Fibroblast of pulmonary artery (primary cell): ENCODE measurements at places on chromosomes 1 and 21.

DNA sequence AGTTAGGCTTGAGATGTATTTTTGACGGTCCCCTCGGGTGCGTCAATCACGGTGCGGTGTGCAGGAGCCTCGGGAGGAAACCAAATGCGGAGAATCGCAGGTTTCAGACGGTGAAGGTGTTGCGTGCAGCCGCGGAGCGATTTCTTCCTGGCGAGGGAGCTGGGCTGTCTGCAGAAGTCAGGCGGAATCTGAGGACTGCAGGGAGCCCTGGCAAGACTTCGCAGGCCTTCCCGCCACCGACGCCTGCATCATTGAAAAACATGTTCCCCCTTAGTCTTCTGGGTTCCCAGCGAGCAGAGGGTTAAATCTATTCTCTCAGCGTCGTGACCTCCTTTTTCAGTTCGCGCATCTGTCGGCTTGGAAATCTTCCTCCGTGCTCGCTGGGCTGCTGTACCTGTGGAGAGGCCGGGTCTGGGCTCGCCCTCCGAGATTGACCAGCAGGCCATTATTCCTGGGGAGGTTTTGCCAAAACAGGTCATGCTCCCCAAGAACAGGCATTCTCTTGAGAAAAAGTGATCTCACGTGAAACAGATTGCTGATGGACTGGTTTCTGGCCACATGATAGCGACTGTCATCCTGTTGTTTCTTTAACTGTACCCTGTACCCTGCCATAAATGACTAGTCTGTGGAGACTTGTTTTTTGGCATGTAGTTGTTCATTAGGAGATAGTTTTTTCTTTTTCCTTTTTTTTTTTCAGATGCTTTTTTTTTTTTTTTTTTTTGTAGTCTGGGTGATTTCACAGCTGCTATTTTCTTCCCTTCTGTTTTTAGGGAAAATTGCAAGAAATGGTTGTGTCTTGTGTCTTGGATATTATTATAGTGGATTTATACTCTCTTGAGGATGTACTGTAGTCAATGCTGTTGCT, 894 bp downstream of the EPB41 start:
- DNase-seq, result peak; percentile 43

DNA sequence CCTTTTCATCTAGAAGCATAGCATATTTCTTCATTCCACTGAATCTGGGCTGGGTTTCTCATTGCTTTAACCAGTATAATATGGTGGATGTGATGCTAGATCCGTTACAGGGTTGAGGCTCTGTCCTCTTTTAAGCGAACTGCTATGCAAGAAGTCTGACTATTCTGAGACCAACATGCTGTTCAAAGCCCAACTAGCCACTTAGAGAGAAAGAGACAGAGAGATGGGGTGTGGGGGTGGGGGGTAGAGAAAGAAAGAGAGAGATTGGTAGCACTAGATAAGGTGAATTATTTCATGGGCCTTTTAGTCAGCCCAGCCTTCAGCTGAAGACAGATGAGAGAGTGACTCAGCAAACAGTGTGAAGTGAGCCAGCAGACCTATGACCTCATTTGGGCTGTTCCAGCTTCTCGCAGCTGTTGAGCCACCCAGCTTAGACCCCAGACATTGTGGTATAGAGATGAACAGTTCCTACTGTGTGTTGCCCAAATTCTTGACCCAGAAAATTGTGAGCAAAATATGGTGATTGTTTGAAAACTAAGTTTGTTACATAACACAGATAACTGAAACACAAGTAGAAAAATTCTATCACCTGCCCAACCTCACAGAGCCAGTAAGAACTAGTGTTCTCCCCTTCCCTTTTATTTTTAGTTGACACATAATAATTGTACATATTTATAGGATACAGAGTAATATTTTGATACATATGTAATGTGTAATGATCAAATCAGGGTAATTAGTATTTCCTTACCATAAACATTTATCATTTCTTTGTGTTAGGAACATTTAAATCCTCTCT, 40.7 kb upstream of the PRKACB start:
- DNase-seq, result peak; percentile 86

DNA sequence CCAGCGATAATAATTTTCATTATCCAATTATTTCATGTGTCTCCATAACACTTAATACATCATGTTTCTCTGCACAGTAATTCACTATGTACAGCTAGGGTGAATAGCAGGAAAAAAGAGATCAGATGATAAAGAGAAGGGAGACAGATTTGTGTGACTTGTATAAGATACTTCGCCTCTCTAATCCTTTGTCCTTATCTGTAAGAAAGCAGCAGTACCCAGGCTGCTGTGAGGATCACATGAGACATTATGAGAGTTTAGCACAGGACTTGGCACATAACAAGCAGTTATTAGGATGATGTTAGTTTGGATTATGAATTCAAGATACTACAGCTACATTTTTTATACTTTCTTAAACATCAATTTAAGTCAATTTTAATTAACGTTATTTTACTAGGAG, 6.3 kb downstream of the ERG start:
- DNase-seq, result no peak

DNA sequence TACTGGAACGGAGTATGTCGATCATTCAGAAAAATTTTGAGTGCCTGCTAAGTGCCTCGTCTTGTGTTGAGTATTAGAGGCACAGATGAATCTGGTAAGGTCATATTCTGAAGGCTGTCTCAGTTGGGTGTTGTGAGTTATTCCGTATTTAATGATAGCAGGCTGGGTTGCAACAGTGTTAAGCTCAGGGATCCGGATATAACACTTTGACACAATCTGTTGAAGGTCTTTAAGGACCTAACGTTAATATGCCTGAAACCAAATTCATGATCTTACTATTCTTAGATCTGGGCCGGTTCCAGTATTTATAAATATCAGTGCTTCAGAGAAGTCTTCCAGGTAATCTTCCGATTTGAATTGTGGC, 555 bp downstream of the PRPF38A start:
- DNase-seq, result no peak

GRCh38 chr1:59298710-59299346, 1.9 kb downstream of the FGGY start:
- no peak for DNase-seq

GRCh38 chr1:91710261-91710660, 175.7 kb downstream of the TGFBR3 start:
- no peak for DNase-seq

- DNase-seq, result peak; percentile 46
These were observed at the start of gene KIF21B for GRCh38 chr1:201023517-201023902. Gene KIF21B (minus strand): TSS chr1:201023714. CDS start chr1:201023383, 331 bp downstream.

GRCh38 chr1:227728059-227728891, 6.8 kb downstream of the JMJD4 start:
- peak; percentile 34 for DNase-seq

DNA sequence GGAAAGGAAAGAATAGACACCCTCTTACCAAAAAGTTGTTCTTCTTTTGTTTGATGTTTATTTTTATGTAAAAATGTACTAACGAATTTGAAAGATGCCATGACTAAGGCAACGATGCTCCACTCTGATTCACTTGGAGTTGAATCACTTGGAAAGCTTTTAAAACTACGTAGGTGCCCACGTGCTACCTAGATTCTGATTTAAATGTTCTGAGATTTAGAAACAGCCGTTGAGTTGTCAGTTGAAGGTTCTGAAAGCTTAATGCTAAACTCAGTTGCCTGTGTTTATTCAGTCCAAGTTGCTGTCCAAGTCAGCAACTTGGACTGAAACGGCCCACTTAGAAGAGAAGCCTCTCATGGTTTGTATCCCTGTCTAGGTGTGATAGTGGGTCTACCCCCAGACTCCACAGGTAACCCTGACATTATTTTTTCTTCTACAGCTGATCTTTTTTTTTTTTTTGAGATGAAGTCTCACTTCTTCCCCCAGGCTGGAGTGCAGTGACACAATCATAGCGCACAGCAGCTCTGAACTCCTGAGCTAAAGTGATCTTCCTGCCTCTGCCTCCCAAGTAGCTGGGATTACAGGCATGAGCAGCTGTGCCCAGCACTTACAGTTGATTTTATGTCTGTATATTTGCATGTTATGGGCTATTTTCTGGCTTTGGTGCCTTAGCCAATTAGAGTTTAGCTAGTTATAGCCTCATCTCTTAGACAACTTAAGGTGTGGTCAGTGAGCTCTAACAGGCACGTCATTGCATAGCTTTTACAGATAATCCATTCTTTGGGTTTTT, 1.4 kb upstream of the VAMP4 start:
- DNase-seq, result peak; percentile 78

DNA sequence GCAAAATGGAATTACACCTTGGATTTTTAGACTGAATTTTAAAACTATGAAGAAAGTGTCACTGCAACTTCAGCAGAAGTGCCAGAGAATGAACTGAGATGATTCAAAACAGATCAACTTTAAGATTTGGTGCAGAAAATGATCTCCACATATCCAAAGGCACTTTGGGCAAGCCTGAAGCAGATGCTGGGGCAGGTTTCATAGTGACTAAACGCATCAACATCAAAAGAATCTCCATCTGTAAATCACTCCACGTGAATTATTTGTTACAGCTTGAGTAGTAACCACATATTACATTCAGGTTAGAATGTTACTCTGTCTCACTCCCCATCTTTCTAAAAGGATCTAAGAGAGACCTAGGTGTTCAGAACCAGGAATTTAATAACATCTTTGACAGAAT, 329.0 kb upstream of the ESRRG start:
- no peak for DNase-seq

DNA sequence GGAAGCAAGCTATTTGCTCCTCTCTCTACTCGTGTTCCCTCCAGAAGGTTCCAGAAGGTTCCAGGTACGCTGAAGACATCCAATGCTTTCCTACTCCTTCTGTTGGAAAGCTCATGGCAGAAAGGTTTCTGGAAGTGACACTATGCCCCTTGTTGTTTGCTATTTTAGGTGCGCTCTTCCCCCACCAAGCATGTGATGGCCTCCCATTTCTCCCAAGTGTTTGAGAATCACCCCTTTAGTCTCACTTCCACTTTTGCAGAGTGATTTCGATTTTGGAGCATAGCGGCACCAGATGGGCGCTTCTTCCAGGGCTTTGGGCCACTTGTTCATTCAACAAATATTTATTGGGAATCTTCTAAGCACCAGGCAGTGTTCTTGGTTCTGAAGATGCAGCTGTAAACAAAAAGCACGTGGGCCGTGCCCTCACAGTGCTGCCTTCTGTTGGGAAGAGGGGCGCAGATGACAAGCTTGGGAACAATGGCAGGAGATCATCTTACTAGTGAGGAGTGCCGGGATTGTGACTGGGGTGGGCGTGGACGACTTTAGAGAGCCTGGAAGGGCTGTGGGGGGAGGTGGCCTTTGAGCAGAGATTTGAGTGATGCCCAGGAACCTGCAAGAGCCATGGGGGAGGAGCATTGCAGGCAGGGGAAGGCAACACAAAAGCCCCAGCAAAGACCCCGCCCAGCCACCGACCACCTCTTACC, 43.0 kb upstream of the TARDBP start:
- no peak for DNase-seq
